ENCODE measurements at places on chromosomes 3 and 15.

DNA sequence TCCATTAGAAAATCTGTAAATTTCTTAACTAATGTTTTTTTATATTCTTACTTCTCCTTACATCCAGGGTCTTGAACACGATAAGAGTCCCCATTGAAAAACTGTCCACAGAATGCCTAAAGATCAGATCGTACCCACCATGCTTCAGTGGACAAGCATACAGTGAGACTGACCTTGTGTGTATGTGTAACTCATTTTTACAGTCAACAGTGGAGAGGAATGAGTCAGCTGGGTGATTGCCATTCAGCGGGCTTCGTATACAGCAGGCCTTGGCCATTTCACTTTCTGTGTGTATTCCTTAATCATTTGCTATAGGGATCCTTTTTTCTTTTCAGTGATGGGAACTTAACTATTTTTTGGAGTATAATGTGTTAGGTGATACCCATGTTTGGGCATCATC is 10.6 kb downstream of the PARP14 start:
- no peak for DNase-seq

DNA sequence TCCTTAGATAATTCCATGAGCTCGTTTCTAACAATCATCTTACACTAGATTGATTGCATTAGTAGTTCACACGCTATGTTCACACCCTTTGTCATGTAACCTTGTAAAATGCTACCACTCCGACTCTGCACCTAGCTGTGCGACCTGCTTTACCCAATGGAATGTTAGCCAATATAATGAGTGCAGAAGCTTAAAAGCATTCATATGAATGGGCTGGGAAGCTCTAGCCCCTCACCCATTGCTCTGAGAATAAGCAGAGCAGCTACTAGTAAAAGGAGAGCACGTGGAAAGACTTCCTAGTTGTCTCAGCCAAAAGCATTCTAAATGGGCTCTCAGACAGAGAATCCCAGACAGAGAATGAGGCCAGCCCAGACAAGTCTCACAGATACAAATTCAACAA is 410.6 kb upstream of the UBE2E2 start:
- DNase-seq, result no peak

DNA sequence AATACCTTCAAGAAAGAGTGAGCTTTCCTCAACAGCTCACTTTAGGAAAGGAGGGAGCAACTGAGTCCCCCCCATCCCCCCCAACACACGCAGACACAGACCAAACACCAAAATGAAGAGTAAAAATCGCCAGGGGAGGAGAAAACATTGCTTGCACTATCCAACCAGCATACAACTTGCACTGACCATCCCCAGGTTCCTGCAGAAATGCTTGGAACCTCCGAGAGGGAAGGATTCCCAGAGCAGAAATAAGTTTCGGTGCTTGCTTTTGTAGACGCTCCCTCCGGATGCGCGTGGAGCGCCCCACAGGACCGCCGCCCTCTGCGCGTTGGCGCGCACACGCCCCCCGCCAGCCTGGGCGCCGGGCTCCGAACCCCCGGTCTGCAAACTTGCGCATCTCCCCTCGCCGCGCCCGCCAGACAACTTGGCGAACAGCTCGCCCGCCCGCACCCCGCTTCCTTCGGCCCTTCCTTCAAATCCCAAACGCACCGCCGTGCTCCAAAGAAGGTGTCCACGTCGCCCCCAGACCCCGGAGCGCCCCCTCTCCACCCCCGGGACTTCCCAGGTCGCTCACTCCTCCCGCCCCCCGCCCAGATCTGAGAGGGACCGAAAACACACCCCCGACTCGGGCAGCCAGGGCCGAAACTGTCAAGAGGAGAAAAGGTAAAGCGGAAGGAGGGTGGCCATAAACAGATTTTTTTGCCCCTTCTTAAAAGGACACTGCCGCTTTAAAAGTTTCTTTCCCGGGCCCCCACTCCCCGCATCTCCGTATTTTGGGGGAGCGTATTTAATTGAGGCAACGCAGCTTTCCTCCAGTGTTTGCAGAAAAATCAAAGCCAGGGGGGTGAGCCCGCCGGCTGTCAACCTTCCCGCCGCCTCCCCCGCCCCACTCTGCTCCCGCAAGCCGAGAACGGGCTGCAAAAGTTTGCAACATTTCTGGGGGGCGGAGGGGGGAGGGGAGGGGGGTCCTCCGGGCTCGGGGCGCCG is 859 bp downstream of the RORA start:
- DNase-seq, result no peak

GRCh38 chr3:83317605-83318004 is 1556.2 kb upstream of the GBE1 start:
- DNase-seq, result no peak

GRCh38 chr15:50907601-50908208 is 778 bp upstream of the AP4E1 start:
- peak; percentile 39 for DNase-seq

GRCh38 chr15:64455961-64456371 is 4.4 kb upstream of the ZNF609 start:
- DNase-seq, result no peak

DNA sequence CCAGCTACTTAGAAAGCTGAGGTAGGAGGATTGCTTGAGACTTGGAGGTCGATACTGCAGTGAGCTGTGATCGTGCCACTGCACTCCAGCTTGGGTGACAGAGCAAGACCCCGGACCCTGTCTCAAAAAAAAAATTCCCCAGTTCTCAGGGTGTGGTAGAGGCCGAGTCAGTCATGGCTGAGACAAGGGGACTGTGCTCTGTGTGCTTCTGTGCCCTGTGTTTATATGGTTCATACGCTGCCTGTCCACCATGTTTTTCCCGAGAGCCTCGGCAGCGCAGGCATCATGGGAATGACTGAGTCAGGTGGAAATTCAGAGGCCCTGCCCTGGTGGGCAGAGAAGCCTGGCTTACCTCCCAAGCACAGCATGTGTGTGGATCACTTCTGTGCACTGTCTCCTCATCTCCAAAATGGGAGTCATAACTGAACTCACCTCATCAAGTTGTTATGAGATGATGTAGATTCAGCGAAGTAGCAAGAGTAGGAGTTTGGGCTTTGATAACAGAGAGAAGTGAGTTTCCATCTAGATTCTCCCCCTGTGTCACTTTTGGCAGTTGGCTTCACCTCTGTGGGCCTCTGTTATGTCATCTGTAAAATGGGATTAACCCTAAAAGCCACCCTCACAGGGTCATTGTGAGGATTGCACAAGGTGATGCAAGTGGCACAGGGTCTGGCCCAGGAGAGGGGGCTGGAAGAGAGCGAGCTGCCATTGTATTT is 56.9 kb downstream of the FLNB start:
- DNase-seq, result no peak

- DNase-seq, result no peak
Measured at GRCh38 chr3:117666812-117667211, 957.2 kb downstream of the TUSC7 start.

GRCh38 chr3:42025370-42026138 is 63.7 kb upstream of the ULK4 start:
- DNase-seq, result peak; percentile 62

DNA sequence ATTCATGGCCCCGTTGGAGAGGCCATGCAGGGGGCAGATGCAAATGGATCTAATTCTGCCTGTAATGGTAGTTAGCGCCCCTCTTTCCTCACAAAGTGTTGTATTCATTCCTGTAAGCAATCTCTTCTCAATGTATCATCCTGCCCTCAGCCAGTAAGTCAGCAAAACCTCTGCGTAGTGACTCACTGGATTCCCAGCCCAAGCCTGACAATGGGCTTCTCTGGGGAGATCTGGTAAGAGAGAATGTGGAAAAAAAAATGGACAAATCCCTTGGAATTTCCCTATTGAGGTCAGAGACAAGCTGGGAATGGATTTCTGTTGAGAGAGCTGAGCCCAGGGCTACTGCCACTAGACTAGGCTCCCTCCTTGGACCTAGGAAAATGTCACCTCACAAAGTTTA is 25.4 kb downstream of the ADPGK start:
- DNase-seq, result no peak

GRCh38 chr3:172100482-172100881 is 61.1 kb downstream of the FNDC3B start:
- DNase-seq, result no peak

GRCh38 chr3:76245622-76246021 is 460.3 kb upstream of the ZNF717 start:
- no peak for DNase-seq

DNA sequence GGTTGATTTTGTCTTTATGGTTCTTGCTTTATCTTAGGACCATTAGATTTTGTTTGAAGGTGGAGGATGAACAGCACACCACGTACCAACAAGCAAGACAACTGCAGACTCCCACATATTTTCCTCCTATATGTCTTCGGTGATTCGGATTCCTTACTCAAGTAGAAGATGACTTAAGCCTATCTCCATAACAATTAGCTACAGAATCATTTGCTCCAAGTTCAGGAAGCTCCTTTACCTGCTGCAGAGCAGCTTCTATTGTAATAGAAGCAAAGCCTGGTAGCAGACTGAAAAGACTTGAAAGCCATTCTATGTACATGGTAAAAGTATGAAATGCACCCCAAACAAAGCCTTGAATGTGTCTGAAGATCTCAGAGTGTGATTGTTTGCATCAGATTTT is 229.0 kb downstream of the SOX2 start:
- DNase-seq, result no peak

DNA sequence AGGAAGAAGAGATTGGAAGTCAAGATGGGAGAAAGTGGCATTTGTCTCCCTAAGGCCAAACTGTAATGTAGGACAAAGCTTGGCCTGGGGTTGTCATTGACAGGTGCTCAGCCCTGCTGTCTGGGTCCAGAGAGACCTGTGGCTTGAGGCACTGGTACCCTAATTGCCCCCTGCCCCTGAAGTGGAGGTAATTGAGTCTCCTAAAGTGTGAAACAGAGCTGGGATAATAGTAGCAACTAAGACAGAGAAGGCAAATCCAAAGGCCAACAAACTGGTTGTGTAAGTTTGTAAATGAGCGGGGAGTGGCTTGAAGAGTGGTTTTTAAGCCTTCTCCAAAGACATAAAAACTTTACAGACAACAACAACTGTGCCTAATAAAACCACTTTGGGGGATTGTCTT is 264.2 kb upstream of the ROPN1 start:
- no peak for DNase-seq

DNA sequence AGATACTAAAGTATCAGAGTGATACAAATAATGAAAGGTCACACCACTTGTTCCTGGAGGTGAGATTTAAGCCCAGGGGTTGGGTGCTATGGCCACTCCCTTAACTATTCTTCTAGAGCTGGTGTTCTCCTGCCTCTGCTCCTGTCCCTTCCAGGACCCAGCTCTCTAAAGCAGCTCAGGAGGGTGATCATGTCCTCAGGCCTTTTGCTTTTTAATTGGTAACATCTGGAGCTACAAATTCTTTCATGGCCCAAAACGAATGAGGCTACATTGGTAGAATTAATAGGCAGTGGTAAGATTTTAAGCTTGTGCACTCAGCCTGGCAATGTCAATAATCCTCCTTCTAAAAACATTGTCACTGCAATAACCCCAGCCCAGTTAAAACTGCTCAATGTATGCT is 38.2 kb upstream of the CNOT10 start:
- no peak for DNase-seq

All from hypothalamus (tissue), 51 donors.